H1 (cell line): ENCODE measurements at places on chromosomes 3 and 15. TPM values are rescaled to one million over a fixed set of nuclear protein-coding genes. Genes with fewer than 3 reads are reported as not detected.

Gene XCR1
- not detected in 2 replicates for total RNA-seq

Gene ABHD6
- total RNA-seq: 5.9 and 6.3 TPM in 2 replicates

Gene HTR3E
- total RNA-seq: not detected in 2 replicates

Gene MSL2
- total RNA-seq: 40.6 and 41.8 TPM in 2 replicates

Gene IL17RB
- 6.9 and 7.0 TPM in 2 replicates for total RNA-seq

GRCh38 chr3:113754494-113755159, 7.8 kb downstream of the ATP6V1A start:
- DNase-seq: no peak
- no peak overlapping the region for H3K27ac ChIP-seq
- H3K4me3 ChIP-seq: no peak overlapping the region
- no peaks in the 10 kb centered on the region for H3K4me1 ChIP-seq

- peaks cover 3% of the 10 kb centered on the region; the same call in 1 of the 2 replicates for H3K36me3 ChIP-seq
- no peak overlapping the region for H3K4me3 ChIP-seq
- DNase-seq: no peak
- peaks cover 9% of the 10 kb centered on the region for H3K4me1 ChIP-seq
- H3K27me3 ChIP-seq: no peaks in the 10 kb centered on the region
- H3K27ac ChIP-seq: no peak overlapping the region
Measured at GRCh38 chr3:135229018-135229495, 434.0 kb downstream of the EPHB1 start.

- no peak for DNase-seq
- H3K27me3 ChIP-seq: no peaks in the 10 kb centered on the region
- no peaks in the 10 kb centered on the region for H3K36me3 ChIP-seq
- H3K27ac ChIP-seq: no peak overlapping the region
- H3K4me1 ChIP-seq: no peaks in the 10 kb centered on the region
Measured at GRCh38 chr3:187662848-187663409, 7.3 kb downstream of the SST start.

DNA sequence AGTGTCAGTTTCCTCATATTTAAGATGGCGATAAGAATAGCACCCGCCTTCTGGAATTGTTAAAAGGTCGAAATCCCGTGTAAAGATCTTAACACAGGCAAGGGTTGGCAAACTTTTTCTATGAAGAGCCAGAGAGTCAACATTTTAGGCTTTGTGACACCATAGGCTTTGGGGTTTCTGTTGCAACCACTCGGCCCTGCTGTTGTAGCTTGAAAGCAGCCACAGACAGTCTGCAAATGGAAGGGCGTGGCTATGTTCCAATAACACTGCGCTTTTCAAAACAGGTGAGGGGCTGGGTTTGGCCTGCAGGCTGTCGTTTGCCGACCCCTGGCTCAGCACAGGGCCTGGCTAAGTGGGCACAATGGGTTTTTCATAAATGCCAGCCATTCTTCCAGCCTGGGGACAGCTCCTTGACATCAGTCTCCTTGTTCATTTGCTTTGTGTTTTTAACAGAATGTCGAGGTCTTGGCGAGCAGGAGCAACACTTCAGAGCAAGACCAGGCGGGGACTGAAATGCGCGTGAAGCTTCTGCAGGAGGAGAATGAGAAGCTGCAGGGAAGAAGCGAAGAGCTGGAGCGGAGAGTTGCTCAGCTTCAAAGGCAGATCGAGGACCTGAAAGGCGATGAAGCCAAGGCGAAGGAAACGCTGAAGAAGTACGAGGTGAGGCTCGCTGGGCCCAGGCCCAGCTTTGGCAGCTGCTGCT, 75.2 kb upstream of the MYZAP start:
- no peaks in the 10 kb centered on the region for H3K4me1 ChIP-seq
- H3K4me3 ChIP-seq: no peak overlapping the region
- DNase-seq: no peak
- H3K27ac ChIP-seq: no peak overlapping the region

- no peak for DNase-seq
- H3K4me1 ChIP-seq: peaks cover 23% of the 10 kb centered on the region
- no peak overlapping the region for H3K4me3 ChIP-seq
Measured at GRCh38 chr3:66014056-66014455, 24.7 kb downstream of the MAGI1 start.
